ENCODE measurements at places on chromosomes 2 and 18. TPM values are rescaled to one million over a fixed set of nuclear protein-coding genes. Genes with fewer than 3 reads are reported as not detected.

DNA sequence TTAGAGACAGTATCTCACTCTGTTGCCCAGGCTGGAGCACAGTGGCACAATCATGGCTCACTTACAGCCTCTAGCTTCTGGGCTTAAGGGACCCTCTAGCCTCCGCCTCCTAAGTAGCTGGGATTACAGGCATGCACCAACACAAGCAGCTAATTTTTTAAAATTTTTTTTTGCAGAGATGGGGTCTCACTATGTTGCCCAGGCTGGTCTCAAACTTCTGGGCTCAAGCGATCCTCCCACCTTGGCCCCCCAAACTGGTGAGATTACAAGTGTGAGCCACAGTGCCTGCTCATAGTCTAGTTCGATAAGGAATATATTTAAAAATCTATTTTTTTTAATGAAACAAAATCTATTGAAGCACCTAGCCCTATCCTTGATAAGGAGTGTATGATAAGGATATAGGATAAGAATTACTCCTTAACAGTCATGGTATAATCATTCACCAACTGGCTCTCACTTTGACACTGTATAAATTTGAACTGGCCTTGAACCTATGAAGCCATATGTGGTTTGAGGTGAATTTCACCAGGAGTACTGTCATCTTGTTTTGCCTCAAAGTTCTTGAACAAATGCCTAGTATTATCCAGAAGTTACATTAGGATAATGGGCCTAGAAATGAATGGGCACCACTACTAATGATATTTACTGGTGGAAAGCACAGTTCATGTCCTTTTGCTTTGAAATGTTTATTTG lies 71.1 kb downstream of the EXOC6B start:
- DNase-seq = no peak

DNA sequence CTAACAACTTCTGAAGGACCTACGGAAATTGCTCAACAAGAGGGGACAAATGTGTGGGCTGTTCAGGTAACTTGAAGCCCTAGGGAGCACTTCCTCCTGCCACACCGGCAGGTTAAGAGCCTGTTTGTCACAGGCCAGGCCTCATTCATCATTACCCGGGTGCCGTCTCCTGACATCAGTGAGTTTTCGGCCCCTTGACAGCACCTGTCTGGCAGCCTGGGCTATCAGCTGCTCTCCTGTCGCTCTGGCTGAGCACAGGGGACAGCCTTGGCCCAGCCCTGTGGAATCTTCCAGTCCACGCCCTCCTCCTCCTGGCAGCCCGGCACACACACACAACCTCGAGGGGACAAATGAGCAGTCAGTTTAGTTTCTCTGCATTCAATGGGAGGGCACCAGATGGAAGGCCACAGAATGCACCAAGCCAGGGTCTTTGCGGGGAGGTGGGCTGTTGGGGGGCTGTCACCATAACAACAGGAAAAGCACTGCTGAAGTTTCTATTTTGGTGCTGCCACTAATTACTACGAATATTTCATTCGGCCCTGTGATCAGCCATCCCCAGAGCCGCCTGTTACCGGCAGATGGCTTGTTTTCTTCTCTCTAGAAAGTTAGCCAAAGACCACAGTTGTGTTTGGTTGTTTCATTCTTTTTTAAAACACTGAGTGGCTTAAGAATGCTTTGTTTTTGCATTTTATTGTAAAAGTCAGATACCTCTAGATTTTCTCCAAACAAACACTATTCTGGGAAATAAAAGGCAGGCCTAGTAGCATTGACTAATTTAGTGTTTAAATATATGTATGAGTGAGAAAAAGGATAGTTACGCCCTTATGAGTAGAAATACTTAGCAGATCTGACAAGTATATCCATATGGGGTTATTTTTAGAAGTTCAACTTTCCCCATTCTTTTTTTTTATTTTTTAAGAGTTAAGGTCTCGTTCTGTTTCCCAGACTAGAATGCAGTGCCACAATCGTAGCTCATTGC lies 189.9 kb upstream of the NDUFV2 start:
- no peak for DNase-seq

DNA sequence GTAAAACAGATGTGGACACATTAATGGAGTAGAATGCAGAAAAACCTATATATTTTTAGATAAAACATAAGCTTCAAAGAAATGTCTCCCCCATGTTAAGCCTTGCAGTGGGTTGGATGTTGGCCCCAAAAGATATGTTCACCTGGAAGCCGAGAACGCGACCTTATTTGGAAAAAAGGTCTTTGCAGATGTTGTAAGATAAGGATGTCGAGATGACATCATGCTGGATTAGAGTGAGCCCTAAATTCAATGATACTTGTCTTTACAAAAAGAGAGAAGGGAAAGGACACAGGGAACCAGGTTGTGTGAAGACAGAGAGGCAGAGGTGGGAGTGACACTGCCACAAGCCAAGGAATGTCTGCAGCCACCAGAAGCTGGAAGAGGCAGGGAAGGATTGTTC lies 3.1 kb upstream of the NCK2 start:
- no peak for DNase-seq

DNA sequence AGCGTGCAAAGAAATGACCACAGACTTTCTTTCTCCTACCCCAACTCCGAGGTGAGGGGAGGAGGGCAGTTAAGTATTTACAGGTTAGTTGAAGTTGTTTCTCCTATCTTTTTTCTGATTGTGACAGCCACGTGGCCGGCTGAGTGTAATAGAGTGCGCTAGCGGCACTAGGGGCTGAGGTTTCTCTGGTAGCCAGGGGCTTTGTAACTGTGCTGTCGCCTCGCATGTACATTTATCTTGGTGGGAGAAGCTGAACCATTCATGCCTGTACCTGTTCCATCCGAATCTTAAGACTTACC lies 214.1 kb upstream of the STON1 start:
- DNase-seq = peak; percentile 43

DNA sequence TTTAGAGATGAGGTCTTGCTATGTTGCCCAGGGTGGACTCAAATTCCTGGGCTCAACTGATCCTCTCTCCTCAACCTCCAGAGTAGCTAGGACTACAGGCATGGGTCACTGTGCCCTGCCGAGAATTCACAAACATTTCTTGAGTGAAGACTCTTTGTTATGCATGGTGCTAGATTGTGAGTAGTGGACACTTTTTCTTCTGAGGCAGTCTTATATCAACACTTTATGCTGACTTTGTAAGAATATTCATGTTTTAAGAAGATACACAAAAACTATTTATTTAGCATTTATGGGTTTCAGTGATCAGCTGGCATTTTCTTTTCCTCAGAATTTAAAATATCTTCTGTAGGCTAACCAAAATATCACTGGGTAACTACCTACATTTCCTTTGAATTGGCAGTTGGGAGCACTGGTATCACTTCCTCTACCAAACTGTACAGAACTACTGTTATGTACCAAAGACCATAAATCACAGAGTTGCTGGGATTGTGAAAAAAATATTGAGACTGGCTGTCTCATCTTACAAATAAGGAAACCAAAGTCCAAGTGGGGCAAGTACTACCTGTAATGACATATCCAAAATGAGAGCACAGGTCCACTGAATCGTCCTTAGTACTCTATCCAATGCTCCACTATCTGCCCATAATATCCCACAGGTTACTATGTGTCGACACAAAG lies 34.0 kb downstream of the DOCK10 start:
- no peak for DNase-seq

DNA sequence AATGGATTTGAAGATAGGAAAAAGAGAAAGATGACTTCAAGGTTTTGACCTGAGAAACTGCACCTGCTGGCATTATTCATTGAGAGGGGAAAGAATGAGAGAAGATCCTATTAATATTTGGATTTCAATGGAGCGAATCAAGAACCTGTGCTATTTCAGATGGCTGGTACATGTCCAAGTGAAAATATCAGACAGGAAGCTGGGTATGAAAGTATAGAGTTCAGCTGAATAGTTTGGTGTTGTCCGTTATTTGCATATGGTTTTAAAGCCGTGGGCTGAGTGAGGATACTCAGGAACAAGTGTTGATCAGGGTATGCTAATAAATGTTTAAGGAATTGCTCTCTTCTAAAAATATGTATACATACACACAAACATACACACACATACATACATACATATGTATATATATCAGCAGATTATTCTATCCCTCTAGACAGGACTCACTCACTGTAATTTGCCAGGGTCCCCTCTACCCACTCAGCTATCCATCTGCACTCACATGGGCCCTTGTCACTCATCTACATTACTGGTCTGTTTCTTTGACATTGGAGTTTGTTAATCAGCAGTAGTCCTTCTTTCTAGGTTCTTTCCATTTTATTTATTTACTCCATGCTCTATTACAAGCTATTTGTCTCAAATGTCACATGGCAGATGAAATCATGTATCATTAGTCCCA lies 33.9 kb upstream of the IKZF2 start:
- DNase-seq = no peak

GRCh38 chr2:219198974-219199373 lies 7.6 kb upstream of the ZFAND2B start:
- peak; percentile 6 for DNase-seq

DNA sequence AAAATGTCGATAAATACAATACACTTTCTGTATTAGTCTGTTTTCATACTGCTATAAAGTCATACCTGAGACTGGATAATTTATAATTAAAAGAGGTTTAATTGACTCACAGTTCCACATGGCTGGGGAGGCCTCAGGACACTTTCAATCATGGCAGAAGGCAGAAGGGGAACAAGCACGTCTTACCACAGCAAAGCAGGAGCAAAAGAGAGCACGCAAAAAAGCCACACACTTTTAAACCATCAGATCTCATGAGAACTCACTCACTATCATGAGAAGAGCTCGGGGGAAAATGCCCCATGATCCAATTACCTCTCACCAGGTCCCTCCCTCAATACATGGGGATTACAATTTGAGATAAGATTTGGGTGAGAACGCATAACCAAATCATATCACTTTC lies 256.7 kb downstream of the ANAPC1 start:
- DNase-seq = no peak

GRCh38 chr2:219684721-219685689 lies 57.6 kb downstream of the SLC4A3 start:
- DNase-seq = peak; percentile 15

- no peak for DNase-seq
These were observed 62.6 kb upstream of the TGFA start for GRCh38 chr2:70616168-70616694.

GRCh38 chr2:149456285-149456684 lies 125.9 kb downstream of the LYPD6 start:
- no peak for DNase-seq

DNA sequence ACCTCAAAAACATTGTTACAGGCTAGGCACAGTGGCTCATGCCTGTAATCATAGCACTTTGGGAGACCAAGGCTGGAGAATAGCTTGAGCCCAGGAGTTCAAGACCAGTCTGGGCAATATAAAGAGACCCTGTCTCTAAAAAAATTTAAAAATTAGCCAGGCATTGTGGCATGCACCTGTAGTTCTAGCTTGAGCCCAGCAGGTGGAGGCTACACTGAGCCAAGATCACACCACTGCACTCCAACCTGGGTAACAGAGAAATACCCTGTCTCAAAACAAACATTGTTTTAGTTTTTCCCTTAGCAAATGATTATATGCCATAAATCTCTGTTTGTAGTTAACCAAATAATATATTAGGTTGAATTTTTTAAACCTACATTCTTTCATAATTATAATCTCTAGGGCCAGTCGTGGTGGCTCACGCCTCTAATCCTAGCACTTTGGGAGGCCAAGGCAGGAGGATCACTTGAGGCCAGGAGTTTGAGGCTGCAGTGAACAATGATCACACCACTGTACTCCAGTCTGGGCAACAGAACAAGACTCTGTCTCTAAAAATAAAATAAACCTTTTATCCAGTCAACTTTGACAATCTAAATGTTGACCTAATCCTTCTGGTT lies 13.3 kb upstream of the CYP20A1 start:
- no peak for DNase-seq

DNA sequence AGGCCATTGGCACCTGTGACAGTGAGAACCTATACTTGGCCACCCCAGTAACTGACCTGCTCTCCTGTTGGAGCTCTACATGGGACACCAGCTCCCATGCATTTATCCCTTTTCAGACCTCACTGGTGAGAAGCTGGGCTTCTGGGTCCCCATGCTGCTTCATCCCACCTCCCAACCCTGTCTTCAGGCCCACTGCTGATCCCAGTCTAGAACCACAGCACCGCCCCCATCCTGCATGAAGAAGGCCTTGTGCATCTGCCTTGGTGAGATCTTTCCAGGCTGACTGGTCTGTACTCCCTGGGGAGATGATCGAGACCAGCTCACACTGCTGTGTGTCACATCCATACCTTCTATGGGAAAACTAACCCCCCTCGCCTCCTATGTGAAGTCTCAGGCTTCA lies 22.7 kb downstream of the TTC32 start:
- no peak for DNase-seq

DNA sequence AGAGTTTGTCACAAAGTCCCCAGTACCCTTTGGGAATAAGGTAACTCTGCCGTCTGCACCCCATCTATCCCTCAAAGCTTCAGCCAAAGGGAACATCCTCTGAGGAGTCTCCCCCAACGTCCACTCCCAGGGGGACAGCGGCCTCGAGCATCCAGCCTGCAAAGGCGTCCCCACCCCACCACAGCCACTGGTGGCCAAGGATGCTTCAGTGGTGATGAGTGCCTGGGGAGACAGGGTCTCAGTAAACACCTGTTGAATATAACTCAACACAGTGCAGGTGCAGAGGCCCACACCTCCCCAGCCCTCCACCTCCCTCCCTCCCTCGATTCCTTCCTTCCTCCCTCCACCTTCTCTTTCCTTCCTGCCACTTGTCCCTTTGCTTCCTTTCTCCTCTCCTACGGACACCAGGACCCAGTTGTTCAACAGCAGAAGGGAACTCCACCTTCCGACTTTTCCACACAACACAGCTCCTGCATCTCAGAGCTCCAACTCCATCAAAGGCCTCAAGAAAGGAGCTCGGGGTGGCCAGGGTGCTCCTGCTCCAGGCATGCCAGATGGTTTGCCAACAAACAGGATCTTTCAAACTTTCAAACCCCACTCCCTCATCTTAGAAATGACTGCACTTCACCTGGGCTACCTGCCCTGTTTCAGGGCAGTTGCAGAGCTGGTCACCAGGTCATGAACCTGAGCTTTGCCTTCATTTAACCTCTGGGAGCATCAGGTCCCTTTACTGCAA lies 87.8 kb upstream of the SNTG2 start:
- no peak for DNase-seq

GRCh38 chr18:2303517-2304238 lies 267.6 kb downstream of the METTL4 start:
- no peak for DNase-seq

DNA sequence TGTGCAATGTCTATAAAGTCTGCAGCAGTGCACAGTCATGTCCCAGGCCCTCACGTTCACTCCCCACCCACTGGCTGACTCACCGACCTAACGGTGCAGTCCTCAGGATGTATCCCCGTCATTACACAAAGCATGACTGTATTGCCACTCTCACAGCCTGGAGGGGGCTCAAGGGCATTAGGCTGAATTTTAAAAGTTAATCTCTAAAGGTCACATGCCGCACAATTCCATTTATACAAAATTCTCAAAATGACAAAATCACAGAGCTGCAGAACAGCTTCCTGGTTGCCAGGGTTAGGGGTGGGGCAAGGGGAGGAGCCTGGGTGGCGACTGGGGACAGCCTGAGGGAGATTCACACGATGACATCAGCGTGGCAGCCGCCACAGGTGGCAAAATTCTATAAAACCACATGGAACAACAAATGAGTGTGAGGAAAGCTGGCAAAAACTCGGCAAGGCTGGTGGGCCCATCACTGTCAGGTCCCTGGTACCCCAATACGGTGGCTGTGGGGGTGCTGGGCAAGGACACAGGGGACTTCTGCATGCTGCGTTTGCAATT lies 97.6 kb downstream of the NDUFA10 start:
- DNase-seq = peak; percentile 46

The SERPINB3 gene
- total RNA-seq = not detected

The C1D gene
- 28.5 TPM for total RNA-seq

The RPRD1A gene
- 23.4 TPM for total RNA-seq

The CRYGC gene
- total RNA-seq = not detected

The TMEM17 gene
- not detected for total RNA-seq
